NCI-H524 treated with DMSO at 0.1 percent for 48 hours (cell line): ENCODE measurements at places on chromosomes 2 and 18.

DNA sequence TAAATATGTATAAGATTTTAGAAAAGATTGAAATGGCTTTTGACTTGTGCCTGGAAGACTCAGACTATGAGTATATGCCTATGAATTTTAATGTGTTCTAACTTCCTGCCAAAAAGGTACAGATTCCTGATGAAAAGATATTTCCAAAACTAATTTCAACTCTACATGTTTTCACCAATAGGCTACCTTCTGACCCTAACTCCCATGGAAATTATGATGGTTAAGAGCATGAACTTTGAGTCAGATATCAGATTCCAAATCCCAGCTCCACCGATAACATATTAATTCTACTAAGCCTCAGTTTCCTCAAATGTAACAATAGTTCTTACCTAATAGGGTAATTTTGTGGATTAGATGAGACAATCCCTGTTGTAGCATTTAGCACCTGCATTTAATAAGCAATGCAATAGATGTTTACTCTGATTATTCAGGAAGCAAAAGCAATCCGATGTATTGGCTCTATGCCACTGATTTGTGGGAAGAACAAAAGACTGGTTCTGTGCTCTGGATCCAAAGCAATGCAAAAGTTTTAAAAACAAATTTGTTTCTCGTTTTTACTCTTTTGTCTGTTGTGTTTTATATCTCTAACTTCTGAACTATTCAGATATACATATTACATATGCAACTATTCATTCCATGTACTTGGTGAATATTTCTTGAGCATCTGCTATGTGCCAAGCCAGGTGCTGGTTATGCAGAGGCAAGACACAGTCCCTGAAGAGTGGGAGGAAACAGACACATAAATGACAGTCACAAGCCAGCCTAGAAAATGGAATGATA is 115.4 kb downstream of the GATA6 start:
- no peak for DNase-seq

DNA sequence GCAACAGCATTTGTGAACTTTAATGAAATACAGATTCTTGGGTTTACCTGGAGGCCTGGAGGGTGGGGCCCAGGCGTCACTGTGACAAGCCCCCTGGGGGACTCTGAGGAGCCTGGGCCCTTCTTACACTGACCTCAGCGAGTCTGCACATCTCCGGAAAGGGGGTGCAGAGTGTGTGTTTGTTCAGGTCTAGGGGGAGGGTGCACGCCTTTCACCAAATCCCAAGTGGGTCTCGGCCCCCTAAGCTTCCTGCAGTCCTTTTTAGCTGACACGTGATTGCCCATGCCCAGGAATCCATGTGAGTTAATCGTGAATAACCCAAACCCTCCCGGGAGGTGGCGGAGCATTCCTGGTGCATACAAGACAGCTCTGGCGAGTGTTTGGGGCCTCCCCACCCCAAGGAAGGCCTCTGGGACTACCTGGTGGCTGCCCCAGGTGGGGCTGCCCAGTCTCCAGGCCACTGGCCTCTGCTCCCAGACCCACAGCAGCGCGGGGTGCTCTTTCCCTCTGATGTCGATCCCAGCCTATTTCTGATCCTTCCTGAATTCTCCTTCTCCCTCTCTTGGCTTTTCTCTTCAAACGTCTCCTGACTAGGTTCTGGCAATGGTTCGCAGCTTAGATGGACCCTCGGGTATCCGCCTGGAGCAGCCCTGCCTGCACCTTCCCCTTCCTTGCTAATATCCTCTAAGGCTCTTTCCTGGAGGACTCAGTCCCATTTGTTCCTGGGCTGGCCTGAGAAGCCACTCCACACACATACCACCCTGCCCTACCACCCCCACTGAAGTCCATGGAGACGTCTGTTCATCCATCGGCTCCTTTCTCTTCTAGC is 10.0 kb downstream of the NGEF start:
- no peak for DNase-seq

DNA sequence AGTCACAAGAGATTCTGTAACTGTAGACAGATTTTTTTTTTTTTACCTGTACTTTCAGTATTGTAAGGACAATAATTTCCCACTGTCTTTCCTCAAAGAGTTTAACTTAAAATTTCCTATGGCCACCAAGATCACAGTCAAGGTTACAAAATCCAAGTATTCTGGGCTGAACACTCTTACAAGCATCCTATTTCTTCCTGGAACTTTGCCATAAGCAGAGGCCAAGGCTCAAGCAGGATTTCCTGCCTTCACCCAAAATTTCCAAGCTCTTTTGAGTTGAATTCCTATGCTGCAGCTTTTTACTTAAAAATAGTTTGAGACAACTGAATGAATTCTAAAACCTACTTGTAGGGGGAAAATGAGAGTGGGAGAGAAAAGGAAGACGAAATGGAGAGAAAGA is 299.4 kb downstream of the ZNF516 start:
- no peak for DNase-seq

DNA sequence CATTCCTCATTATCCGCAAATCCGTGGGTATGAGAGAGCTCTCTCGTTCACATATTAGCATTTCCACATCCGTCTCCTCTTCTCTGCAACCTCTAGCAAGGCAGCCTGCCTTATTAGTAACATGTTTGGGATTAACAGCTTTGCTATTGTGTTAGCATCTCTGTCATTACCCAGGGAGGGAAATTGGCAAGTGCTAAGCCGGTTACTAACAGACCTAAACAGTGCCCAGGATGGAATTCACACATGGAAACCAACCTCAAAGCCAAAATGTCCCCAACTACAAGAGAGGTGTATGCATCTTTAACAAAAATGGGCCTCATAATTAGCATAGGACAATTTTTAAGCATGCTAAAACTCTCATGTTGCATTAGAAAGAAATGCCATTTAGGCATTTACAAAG is 309.0 kb upstream of the MEIS1 start:
- no peak for DNase-seq

- DNase-seq: peak; percentile 59
Measured at GRCh38 chr2:148796735-148797512, 78.1 kb upstream of the KIF5C start.

- DNase-seq: no peak
Measured at GRCh38 chr2:181790716-181791649, 100.5 kb upstream of the ITPRID2 start.

- DNase-seq: no peak
Measured at GRCh38 chr2:109378682-109379081, 235.1 kb downstream of the SEPTIN10 start.

- DNase-seq: no peak
Measured at GRCh38 chr2:129880309-129880708, 99.2 kb upstream of the RAB6C start.

DNA sequence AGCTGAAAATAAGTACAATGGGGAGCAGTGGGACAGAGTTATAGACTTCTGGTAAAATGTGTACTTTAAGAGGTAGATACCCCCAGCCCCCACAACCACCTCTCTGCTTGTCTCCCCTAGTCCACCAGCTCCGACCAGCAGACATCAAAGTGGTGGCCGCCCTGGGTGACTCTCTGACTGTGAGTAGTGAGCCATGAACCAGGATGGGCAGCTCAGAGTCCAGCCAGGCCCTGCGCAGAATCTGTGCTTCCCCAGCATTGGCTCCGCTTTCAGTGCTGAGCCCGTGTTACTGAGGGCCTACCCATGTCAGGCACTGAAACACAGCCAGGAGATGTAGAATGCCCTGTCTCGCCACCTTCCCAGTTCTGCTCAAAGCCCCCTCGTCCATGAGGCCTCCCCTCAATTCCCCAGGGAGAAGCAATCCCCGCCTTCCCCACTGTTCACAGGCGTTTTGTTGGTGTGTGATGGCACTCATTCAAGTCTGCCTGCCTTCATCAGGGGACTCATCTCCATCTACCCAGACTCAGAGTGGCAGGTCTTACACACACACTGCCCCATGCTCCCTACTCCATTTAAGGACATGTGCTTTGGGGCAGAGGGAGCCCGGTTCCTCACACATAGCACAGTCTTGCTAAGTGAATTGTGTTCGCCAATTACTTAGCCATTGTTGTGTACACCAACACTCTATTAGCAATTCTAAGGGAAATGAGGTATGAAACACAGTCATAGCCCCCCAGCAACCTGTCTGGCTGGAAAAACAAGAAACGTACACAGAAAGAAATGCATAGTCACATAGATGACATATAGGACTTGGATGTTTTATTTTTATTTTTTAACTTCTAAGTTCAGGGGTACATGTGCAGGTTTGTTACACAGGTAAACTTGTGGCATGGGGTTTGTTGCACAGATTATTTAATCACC is 122.6 kb downstream of the PLB1 start:
- no peak for DNase-seq

- no peak for DNase-seq
Measured at GRCh38 chr18:50277942-50278341, 3.4 kb downstream of the MBD1 start.

- no peak for DNase-seq
Measured at GRCh38 chr2:152822676-152823075, 104.3 kb downstream of the ARL6IP6 start.

GRCh38 chr2:17576802-17577201 is 36.3 kb downstream of the VSNL1 start:
- no peak for DNase-seq

GRCh38 chr2:212908682-212909435 is 242.6 kb downstream of the IKZF2 start:
- DNase-seq: no peak

DNA sequence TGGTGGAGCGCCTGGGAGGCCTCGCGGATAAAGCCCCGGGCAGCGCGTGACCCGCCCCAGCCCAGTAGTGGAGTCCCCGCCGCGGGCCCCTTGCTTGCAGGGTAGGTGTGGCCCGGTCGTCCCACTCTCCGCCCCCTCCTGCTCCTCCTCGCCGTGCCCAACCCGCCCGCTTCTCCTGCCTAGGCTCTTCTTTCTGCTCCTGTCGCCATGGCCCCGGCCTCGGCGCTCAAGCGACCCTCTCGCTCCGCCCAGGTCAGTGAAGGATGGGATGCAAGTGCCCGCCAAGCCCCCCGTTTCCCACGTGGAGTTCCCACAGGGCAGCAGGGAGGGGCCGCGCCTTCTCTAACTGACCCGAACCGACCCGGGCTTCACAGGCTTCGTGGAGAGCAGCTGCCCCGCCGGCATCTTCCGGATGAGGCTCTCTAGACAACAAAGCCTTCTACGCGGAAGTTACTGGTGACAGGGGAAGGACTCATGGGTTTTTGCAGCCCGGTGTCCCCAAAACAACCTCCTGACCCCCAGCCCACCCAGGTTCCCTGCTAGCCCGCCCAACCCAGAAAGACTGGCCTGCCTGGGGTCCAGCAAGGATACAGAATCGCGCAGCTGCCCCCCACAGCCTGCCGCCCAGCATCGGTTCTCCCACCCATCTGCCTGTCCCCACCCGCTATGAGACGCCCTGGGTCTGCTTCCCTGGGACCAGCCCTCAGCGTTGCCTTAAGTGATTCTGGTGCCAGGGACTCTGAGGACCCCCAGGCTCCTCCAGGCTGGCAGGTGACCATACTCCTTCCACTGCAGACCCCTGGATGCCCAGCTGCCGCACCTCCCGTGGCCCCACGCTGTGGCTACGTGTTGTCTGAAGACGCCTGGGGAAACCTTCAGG is 32.8 kb downstream of the TTC32 start:
- no peak for DNase-seq

DNA sequence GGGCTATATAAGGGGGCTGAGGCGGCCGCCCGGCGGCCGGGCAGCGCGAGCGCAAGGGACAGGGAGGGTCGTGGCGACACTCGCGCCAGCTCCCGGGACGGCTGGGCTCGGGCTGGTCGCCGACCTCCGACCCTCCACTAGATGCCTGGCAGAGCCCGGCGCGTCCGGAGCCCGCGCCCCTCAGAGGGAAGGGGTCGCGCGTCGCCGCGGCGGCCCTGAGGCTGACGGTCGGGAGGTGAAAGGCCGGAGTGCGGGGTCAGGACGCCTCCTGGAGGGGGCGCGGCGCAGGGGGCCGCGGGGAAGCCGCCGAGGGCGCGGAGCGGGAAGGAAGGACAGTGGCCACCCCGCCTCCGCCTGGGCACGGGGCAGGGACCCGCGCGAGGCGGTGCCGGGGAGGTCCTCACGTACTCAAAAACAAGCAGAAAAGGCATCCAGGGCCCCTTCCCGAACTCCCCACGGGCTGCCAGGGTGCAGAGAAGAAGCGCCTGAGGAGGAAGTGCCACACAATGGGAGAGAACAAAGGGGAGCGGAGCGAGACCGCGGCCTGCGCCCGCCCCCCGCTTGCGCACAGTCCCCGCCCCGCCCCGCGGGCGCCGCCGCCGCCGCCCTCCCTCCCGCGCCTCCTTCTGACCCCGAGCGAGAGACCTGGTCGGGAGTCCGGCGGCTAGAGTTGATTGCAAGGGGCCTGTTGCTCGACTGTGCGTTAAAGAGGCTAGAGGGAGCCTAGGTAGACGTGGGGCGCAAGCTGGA is 776 bp upstream of the KLF7 start:
- DNase-seq: no peak

- DNase-seq: no peak
Measured at GRCh38 chr2:153299809-153300208, 178.8 kb downstream of the RPRM start.

- DNase-seq: no peak
Measured at GRCh38 chr2:28898048-28898447, 3.6 kb downstream of the WDR43 start.

- no peak for DNase-seq
Measured at GRCh38 chr2:198874472-198874858, 583.3 kb downstream of the SATB2 start.

- DNase-seq: no peak
Measured at GRCh38 chr2:120423167-120423943, 77.4 kb downstream of the INHBB start.

- no peak for DNase-seq
Measured at GRCh38 chr18:64403784-64404503, 255.1 kb upstream of the LINC00305 start.

DNA sequence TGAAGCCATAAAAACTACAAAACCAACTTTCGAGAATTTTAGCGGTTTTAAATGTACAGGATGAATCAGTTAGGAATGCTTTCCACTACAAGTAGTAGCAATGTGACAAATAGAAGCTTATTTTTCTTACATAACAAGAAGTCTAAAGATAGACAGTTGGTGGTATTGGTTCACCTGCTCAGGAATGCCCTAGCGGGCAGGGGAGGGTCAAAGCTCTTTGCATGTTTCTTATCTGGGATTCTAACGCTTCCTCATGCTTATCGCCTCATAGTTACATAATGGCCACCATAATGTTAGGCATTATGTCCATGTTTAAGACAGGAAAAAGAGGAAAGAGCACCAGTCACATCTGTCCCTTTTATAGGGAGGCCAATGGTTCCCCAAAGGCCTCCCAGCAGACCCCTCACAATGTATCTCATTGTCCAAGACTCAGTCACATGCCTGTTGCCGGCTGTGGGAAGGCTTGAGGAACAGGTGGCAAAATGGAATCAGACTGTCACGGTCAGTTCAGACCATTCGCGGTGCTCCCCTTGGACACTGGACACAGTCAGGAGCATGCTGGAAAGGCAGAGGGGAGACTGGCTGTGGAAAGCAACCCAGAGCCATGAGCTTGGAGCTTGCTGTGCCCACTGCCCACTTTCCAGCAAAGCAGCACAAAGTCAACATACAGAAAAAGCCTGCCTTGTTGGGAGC is 69.4 kb upstream of the ODC1 start:
- DNase-seq: no peak

DNA sequence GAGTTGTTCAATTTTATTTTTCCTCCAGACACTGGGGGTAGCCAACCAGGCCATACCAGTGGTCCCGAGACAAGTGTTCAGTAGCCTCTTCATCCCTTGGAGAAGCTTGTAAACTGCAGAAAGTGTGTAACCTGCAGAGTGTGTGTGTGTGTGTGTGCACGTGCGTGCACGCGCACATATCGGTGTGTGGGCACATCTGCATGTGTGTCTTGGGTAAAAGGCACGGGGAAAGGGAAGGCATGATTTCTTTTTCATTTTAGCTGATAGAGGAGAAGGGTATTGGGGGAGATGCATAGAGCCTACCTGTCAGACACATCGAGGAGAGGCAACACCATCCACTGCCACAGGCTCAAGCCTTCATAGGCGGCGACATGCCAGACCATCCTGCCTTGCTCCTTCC is 181.4 kb downstream of the CLIP4 start:
- DNase-seq: no peak
